CD8-positive, alpha-beta memory T cell (primary cell): ENCODE measurements at places on chromosomes 5 and 9. TPM values are rescaled to one million over a fixed set of nuclear protein-coding genes. Genes with fewer than 3 reads are reported as not detected.

DNA sequence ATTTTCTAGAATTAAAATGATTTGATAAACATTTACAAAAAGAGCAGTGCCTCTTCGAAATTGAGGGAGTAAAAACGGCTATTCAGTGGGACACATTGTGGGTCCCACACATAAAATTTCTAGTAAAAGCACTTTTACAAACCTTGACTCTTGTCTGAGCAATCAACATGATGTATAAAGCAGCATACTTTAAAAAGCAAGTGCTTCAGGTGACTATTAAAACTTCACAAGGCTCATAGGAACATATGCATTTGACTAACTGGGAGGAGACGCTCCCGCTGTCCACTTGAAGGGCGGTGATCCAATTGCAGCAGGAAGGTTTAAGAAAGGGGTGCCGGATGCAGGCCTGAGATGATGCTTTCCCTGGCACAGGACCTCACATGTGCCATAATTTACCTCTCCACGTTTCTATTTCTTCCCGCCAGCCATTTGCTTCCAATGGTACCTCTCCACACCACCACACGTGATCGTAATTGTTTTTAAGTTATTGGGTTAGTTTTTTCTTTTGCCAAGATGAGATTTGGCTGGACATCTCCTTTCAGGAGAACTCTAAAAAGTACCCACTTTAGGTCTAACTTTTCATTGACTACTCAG, 1.8 kb downstream of the MCTP1 start:
- no peaks in the 10 kb centered on the region for H3K36me3 ChIP-seq
- H3K4me3 ChIP-seq, result no peak overlapping the region
- peaks cover 17% of the 10 kb centered on the region for H3K27me3 ChIP-seq
- no peak for DNase-seq

- H3K36me3 ChIP-seq, result no peaks in the 10 kb centered on the region
- H3K4me1 ChIP-seq, result no peaks in the 10 kb centered on the region
- H3K27ac ChIP-seq, result no peak overlapping the region
- no peaks in the 10 kb centered on the region for H3K27me3 ChIP-seq
- no peak for DNase-seq
These were observed 288.3 kb upstream of the CDH18 start for GRCh38 chr5:20276061-20276958.

DNA sequence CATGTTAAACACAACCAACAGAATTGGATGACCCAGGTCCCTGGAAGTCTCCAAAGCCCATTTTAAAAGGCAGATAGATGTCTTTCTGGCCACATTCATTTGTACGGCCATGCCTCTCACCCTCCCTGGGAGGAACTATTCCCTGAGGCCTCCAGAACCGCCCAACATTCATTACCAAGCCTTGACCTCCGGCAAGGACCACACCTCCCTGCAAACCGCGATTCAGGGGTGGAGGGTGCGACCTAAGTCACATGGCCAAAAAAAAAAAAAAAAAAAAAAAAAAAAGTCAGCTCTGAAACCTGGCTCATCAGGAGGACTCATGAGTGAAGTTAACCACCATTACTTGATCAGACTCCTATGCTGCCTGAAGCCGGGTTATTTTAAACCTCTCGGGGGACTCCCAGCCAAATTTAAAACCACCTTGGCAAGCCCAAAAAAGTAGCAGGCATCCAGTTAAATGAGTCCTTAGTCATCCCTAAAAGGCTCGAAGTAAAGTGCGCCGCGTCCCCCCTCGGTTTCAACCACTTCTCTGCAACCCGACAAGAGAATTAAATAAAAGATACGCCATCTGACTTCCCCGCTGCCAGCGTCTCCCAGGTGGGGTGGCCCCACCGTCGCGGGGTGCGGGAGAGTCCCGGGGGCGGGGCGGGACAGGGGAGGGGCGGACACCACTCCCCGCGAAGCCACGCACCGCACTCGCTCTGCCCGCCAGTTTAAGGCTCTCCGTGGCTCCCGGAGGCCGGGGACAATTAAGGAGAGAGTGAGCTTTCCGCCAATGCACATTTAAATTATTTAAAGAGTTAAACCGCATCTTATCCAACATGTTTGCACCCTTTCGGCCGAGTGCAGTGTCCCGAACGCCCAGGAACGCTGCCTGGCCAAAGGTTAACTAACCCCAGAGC, 2.3 kb downstream of the KLF9 start:
- H3K4me3 ChIP-seq, result peak overlapping the region; percentile 99
- H3K4me1 ChIP-seq, result peaks cover 47% of the 10 kb centered on the region
- no peaks in the 10 kb centered on the region for H3K27me3 ChIP-seq
- peak overlapping the region; percentile 98 for H3K27ac ChIP-seq
- no peaks in the 10 kb centered on the region for H3K36me3 ChIP-seq

- peaks cover 9% of the 10 kb centered on the region for H3K4me1 ChIP-seq
- no peak overlapping the region for H3K27ac ChIP-seq
- DNase-seq, result no peak
- H3K4me3 ChIP-seq, result no peak overlapping the region
These were observed 9.6 kb upstream of the BICD2 start for GRCh38 chr9:92774274-92774673.

DNA sequence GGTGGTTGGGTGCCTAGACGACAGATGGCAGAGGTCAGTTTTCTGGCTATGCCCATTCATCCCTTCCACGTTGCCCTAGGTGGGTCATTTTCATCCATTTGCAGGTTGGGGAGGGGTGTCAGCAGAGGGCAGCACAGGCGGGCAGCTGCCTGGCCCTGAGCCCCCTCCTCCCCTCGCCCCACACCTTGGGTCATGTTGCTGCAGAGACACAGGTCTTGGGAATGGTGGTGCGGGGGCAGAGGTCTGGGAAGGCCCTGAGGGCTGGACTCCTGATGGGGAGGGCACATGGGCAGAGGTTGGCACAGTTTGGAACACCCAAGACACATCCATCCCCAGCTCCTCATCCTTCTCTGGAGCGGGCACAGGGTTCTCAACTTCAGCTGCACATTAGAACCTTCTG, 103.2 kb upstream of the LMX1B start:
- H3K36me3 ChIP-seq, result no peaks in the 10 kb centered on the region
- no peak overlapping the region for H3K4me3 ChIP-seq
- no peaks in the 10 kb centered on the region for H3K4me1 ChIP-seq
- H3K27ac ChIP-seq, result no peak overlapping the region
- peaks cover 8% of the 10 kb centered on the region for H3K27me3 ChIP-seq

DNA sequence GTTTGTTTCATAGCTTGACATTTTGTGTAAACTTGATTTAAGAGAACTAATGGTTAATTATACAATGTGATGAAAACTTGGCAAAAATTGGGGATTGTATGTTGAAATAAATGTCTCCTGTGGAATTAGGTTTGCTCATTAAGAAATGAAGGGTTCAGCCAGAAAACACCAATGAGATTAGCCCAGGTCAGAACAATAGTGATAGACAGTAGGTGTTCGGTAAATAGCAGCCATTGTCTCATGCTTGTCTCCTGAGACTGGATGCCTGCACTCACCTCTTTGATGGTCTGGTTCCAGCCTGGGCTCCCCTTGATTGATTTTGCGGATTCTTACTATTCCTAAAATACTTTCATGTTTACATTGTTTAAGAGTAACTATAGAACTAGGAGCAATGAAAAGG, 135.5 kb downstream of the FBN2 start:
- no peaks in the 10 kb centered on the region for H3K27me3 ChIP-seq
- H3K4me1 ChIP-seq, result no peaks in the 10 kb centered on the region
- H3K4me3 ChIP-seq, result no peak overlapping the region

GRCh38 chr9:134708672-134709038, 67.1 kb downstream of the COL5A1 start:
- H3K36me3 ChIP-seq, result no peaks in the 10 kb centered on the region
- no peak overlapping the region for H3K4me3 ChIP-seq
- no peak overlapping the region for H3K27ac ChIP-seq
- H3K27me3 ChIP-seq, result no peaks in the 10 kb centered on the region
- no peak for DNase-seq

- no peak for DNase-seq
- no peak overlapping the region for H3K27ac ChIP-seq
- no peaks in the 10 kb centered on the region for H3K27me3 ChIP-seq
These were observed 544.6 kb upstream of the TRPC7 start for GRCh38 chr5:136909906-136910305.

GRCh38 chr5:135402031-135402430, 3.0 kb upstream of the MACROH2A1 start:
- no peaks in the 10 kb centered on the region for H3K36me3 ChIP-seq
- DNase-seq, result no peak
- H3K4me3 ChIP-seq, result no peak overlapping the region
- no peaks in the 10 kb centered on the region for H3K27me3 ChIP-seq
- H3K4me1 ChIP-seq, result peaks cover 20% of the 10 kb centered on the region

Gene PHYHD1
- 0.20 TPM for total RNA-seq

Gene DRD1
- total RNA-seq, result not detected

Gene PKN3
- total RNA-seq, result 7.9 TPM

Gene SPATA31D4
- not detected for total RNA-seq

Gene TMEM141
- total RNA-seq, result 50.1 TPM

Gene RASEF
- not detected for total RNA-seq

Gene GABRP
- total RNA-seq, result not detected

Gene SLC25A2
- 0.35 TPM for total RNA-seq

Gene PCDHA9
- total RNA-seq, result not detected
